Thoracic aorta endothelial cell (primary cell): ENCODE measurements at places on chromosomes 3 and 15. TPM values are rescaled to one million over a fixed set of nuclear protein-coding genes. Genes with fewer than 3 reads are reported as not detected.

The ATR gene
- total RNA-seq: 41.2 and 49.1 TPM in 2 replicates

The EPHA6 gene
- total RNA-seq: not detected in 2 replicates

The HDC gene
- not detected in 2 replicates for total RNA-seq

The IGSF10 gene
- total RNA-seq: not detected in 2 replicates

The HEG1 gene
- 77.9 and 80.6 TPM in 2 replicates for total RNA-seq

The IGSF11 gene
- total RNA-seq: 0.07 TPM in 1 of 2 replicates, not detected in the other

The ANKUB1 gene
- total RNA-seq: not detected in 2 replicates

The ZKSCAN7 gene
- total RNA-seq: 0.66 and 1.1 TPM in 2 replicates

The ACP3 gene
- total RNA-seq: 0.13 TPM in 1 of 2 replicates, not detected in the other

The ABHD10 gene
- total RNA-seq: 37.5 and 48.2 TPM in 2 replicates
